Thoracic aorta (tissue), 2 donors: ENCODE measurements at places on chromosomes 1 and 21. TPM values are rescaled to one million over a fixed set of nuclear protein-coding genes. Genes with fewer than 3 reads are reported as not detected.
A peak's percentile ranks its signal among the peaks of the same experiment; 100 is the strongest.

DNA sequence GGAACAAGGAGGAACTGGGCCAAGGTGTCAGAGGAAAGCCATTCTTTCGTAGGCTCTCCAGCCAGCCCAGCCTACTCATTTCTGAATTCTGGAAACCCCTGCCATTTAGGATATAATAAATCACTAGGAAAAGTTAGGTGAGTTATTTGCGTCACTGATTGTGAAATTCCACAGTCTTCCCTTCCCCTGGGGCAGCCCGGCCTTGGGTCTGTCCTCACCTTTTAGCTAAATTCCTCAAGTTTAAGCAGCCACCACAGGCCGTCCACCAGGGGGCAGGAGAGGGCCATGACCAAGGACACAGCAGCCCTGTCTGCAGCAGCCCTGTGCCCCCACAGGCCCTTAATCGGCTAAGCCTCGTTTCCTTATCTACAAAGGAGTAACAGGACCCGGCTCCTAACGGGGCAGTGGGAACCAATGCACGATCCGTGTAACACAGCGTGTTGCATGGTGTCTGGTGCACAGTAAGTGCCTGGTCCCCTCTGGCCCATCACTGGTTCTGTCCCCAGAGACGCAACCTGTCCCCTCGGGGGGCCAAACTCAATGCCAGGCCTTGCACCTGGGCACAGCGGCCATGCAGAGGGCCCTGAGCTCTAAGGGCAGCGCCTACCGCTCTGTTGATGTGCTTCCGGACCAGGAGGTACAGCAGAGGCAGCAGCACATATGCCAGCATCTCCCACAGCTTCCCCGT is 18.1 kb downstream of the GPR157 start:
- peak; percentile 61 for DNase-seq
- no peak overlapping the region for H3K4me3 ChIP-seq
- no peaks in the 10 kb centered on the region for H3K27me3 ChIP-seq
- no peak overlapping the region for H3K27ac ChIP-seq
- H3K4me1 ChIP-seq = no peaks in the 10 kb centered on the region

The SYT11 gene
- 62.4 TPM for total RNA-seq

DNA sequence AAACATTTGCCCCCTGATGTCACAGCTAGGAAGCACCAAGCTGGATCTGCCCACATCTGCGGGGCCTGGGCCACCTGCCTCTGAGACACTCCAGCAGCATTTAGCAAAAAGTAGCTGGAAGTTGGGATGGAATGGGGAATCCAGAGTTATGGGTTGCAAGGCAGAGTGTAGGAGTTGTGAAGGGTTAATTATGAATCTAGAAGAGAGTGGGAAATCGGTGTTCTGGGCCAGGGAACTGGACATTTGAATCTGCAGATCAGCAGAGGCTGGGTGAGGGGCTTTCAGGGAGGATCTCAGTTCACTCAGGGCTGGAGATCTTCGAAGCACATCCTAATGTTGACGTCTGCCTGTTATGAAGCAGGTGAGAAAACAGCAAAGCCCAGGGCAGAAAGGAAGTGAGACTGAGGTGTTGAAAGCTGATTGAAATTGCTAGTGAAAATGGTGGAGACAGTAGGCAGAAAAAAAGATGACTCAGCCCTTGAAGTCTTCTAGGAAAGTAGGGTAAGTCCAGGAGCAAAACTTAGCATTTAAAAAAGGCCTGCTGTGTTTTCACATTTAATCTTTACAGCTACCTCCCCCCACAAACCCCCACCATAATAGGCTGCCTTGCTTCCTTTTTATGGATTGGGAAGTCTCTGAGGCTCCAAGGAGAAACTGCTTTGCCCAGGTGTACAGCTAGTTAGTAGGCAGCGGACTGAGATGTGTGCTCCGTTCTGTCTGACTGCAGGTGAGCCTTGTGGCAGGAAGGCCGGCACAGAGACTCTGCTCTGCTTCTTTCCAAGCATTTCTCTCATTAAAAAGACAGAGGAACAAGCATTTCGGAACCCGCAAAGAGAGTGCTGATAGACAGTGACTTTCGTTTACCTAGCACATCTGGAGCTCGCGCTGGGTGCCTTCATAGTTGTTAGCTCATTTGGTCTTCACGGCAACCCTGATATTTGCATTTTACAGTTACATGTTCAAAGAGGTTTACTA is 7.2 kb downstream of the VANGL1 start:
- H3K27me3 ChIP-seq = no peaks in the 10 kb centered on the region
- no peaks in the 10 kb centered on the region for H3K36me3 ChIP-seq
- DNase-seq = no peak
- H3K27ac ChIP-seq = no peak overlapping the region
- H3K4me1 ChIP-seq = peaks cover 39% of the 10 kb centered on the region

DNA sequence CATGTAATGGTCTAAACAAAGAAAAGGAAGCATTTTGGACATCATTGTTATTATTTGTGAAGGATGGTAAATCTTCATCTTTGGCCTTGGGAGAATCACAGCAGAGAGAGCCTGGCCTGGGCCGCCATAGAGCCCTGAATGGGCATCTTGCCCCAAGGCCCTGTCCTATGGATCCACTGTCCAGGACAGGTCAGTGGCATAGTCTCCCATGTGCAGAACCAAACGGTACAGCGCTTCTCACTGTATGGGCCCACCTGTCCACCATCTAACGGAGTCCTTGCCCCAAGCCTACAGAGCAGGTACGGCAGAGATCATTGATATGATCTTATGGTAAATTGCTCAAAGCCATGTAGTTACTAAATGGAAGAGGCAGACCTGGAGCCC is 185.7 kb downstream of the FOXD2 start:
- no peak for DNase-seq
- peaks cover 19% of the 10 kb centered on the region for H3K4me1 ChIP-seq
- no peak overlapping the region for H3K27ac ChIP-seq

- no peaks in the 10 kb centered on the region for H3K27me3 ChIP-seq
- H3K4me3 ChIP-seq = no peak overlapping the region
- DNase-seq = no peak
Observed at GRCh38 chr1:77018761-77019160, 151.5 kb downstream of the ST6GALNAC5 start.

GRCh38 chr1:60436186-60436585 is 362.6 kb upstream of the C1orf87 start:
- no peak for DNase-seq
- no peaks in the 10 kb centered on the region for H3K27me3 ChIP-seq
- H3K27ac ChIP-seq = no peak overlapping the region
- no peaks in the 10 kb centered on the region for H3K4me1 ChIP-seq
- H3K4me3 ChIP-seq = no peak overlapping the region

DNA sequence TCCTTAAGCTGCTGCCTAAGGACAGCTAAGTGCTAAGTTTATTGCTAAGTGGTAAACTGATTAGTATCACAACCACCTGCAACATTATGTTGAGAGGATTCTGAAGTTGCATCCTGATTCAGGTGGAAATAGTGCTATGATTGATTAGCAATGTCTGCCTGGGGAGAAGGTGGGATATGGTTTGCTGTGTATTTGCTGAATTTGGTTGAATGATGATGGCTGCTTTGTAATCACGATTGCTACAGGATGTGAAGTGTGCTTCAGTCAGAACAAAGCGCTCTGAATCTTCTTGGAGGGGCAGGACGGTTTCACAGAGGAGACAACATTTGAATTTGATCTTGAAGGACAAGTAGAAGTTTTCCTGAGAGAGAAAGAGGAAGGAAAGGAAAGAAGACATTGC is 226.0 kb downstream of the ST6GALNAC3 start:
- no peak overlapping the region for H3K4me3 ChIP-seq
- H3K4me1 ChIP-seq = no peaks in the 10 kb centered on the region
- H3K27me3 ChIP-seq = no peaks in the 10 kb centered on the region
- no peak overlapping the region for H3K27ac ChIP-seq

DNA sequence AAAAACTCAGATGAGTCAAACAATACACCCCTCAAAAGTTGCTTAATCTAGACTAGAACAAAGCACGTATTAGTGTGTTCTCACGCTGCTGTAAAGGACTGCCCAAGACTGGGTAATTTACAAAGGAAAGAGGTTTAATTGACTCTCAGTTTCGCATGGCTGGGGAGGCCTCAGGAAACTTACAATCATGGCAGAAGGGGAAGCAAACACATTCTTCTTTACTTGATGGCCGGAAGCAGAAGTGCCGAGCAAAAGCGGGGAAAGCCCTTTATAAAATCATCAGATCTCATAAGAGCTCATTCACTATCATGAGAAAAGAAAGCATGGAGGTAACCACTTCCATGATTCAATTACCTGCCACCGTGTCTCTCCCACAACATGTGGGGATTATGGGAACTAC is 10.1 kb downstream of the JAM2 start:
- no peak for DNase-seq
- H3K27ac ChIP-seq = no peak overlapping the region
- H3K4me1 ChIP-seq = no peaks in the 10 kb centered on the region
- H3K4me3 ChIP-seq = no peak overlapping the region
- no peaks in the 10 kb centered on the region for H3K36me3 ChIP-seq

The TTC22 gene
- not detected for total RNA-seq

DNA sequence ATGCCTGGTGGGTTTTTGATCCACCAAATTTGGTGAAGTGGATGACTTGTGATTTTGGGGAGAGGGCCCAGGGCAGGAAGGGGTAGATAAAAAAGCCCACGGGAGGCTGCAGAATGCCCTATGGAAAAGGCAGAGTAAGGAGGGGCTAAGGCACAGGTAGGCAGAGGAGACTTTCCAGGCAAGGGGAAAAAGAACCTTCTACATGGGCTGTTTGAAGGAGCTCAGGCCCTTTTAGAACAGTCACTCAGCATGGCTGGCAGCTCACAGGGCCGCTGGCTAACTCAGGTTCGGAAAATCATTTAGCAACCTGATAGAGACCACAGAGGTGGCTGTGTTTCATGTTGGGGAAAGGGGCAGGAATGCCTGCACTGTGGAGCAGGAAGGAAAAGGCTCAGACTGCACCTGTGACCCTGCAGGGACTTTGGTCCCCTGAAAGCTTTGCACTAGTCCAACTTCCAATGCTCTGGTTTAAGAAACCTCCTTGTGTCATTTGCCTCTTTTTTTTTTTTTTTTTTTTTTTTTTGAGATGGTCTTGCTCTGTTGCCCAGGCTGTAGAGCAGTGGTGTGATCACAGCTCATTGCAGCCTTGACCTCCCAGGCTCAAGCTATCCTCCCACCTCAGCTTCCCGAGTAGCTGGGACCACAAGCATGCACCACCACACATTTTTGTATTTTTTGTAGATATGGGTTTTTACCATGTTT is 58.5 kb upstream of the ENAH start:
- peaks cover 13% of the 10 kb centered on the region for H3K4me1 ChIP-seq
- DNase-seq = no peak
- H3K36me3 ChIP-seq = no peaks in the 10 kb centered on the region
- H3K27me3 ChIP-seq = no peaks in the 10 kb centered on the region
- H3K27ac ChIP-seq = no peak overlapping the region

GRCh38 chr1:206455289-206455665 is 15.0 kb upstream of the IKBKE start:
- H3K4me3 ChIP-seq = no peak overlapping the region
- peaks cover 30% of the 10 kb centered on the region for H3K36me3 ChIP-seq
- H3K27me3 ChIP-seq = no peaks in the 10 kb centered on the region
- DNase-seq = no peak
- H3K4me1 ChIP-seq = no peaks in the 10 kb centered on the region

The CHD5 gene
- total RNA-seq = 3.2 TPM

GRCh38 chr1:8497210-8497819 is 179.4 kb downstream of the SLC45A1 start:
- no peak for DNase-seq
- H3K27me3 ChIP-seq = no peaks in the 10 kb centered on the region

GRCh38 chr1:205615789-205616188 is 16.0 kb downstream of the ELK4 start:
- H3K27me3 ChIP-seq = no peaks in the 10 kb centered on the region
- peaks cover 27% of the 10 kb centered on the region for H3K36me3 ChIP-seq

DNA sequence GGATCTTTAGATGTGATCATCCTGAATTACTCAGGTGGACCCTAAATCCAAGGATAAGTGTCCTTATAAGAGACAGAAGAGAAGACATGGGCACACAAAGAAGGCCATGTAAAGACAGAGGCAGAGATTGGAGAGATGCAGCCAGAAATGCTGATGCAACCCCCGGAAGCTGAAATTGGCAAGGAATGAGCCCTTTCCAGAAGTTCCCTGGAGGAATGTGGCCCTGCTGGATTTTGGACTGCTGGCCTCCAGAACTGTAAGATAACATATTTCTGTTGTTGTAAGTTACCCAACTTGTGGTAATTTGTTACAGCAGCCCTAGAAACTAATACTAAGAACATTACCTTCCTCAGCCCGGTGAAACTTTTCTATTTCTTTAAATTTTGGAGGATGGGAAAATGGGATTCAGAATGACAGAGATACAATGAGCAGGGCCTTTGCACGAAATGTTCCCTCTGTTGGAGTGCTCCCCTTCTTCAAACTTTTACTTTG is 11.2 kb upstream of the PLPP3 start:
- H3K27ac ChIP-seq = no peak overlapping the region
- no peaks in the 10 kb centered on the region for H3K36me3 ChIP-seq
- no peak for DNase-seq
- no peaks in the 10 kb centered on the region for H3K27me3 ChIP-seq
- H3K4me1 ChIP-seq = no peaks in the 10 kb centered on the region

GRCh38 chr1:116453906-116454305 is 80.9 kb downstream of the ATP1A1 start:
- H3K4me3 ChIP-seq = no peak overlapping the region
- H3K27me3 ChIP-seq = no peaks in the 10 kb centered on the region
- no peaks in the 10 kb centered on the region for H3K36me3 ChIP-seq
- DNase-seq = no peak

GRCh38 chr1:211566431-211567025 is 12.4 kb downstream of the SLC30A1 start:
- H3K36me3 ChIP-seq = no peaks in the 10 kb centered on the region
- no peak for DNase-seq
- no peak overlapping the region for H3K27ac ChIP-seq
- H3K27me3 ChIP-seq = no peaks in the 10 kb centered on the region
- H3K4me3 ChIP-seq = no peak overlapping the region

The FCN3 gene
- total RNA-seq = 3.5 TPM

DNA sequence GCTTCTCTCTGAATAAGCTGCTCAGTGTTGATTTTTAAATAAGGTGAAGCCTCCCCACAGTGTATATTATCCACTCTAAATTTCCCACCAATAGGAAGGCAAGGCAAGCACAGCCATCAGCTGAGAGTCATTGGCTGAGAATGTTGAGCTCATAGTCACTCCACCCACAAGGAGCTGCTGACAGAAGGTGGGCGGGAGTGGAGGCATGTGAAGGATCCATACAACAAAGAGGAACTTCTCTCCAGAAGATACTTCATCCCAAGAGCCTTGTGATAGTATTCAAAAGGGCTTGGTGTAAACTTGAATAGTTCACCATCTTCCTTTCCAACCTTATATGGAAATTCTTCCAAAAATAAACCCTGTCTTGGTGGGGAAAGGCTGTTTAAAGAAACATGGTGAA is 42.8 kb downstream of the SAMD13 start:
- H3K4me1 ChIP-seq = no peaks in the 10 kb centered on the region
- DNase-seq = no peak
- no peak overlapping the region for H3K27ac ChIP-seq
- no peak overlapping the region for H3K4me3 ChIP-seq
- no peaks in the 10 kb centered on the region for H3K27me3 ChIP-seq
